ENCODE measurements at places on chromosomes 3 and 15.

DNA sequence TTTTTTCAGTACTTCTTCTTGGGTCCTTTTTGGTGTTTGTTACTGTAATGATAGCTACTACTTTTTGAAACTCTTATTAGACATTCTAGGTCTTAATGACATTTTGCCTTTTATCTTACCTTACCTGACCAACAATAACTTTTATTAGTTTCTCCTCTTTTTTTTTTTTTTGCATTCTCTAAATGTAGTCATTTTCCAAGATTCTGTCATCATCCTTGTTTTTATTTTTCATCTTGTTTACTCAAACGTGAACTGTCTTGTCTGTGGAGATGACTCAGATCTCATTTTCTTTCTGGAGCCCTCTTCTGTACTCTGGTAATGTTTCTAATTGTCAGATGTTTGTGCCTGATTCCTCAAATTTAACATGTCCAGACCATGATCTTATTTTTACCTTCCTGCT lies 2.9 kb downstream of the ABHD5 start:
- no peak overlapping the region for H3K27ac ChIP-seq
- DNase-seq = no peak
- H3K4me3 ChIP-seq = no peak overlapping the region
- no peaks in the 10 kb centered on the region for H3K27me3 ChIP-seq
- H3K4me1 ChIP-seq = no peaks in the 10 kb centered on the region
- H3K36me3 ChIP-seq = no peaks in the 10 kb centered on the region

- no peak for DNase-seq
- no peak overlapping the region for H3K27ac ChIP-seq
- no peaks in the 10 kb centered on the region for H3K27me3 ChIP-seq
Observed at GRCh38 chr3:82054849-82055248, 293.4 kb upstream of the GBE1 start.

DNA sequence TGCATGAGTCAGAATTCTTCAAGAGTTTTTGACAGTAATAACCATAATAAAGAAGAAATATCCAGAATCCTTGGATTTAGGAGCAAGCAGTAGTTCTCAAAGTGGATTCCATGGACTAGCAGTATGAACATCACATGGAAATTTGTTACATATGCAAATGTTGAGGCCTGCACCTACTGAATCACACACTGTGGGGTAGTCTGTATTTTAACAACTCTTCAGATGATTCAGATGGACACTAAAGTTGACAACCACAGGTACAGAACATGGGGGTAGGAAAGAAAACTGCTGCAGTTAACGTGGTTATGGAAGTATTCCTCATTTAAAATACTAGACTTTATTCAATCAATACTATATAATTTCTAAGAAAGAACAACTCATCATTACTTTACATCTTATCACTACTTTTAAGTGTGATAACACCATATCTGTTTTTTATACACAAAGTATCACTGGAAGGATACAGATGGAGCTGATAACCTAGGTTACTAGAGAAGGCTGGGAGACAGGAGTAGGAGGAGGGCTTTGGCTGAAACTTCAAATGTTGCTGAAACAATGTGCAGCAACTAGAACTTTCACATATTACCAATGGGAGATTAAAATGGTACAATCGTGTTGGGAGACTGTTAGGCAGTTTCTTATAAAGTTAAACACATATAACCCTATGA lies 11.7 kb downstream of the NEDD4 start:
- H3K4me3 ChIP-seq = no peak overlapping the region
- H3K4me1 ChIP-seq = no peaks in the 10 kb centered on the region
- no peaks in the 10 kb centered on the region for H3K27me3 ChIP-seq
- no peak overlapping the region for H3K27ac ChIP-seq
- no peaks in the 10 kb centered on the region for H3K36me3 ChIP-seq
- no peak for DNase-seq

DNA sequence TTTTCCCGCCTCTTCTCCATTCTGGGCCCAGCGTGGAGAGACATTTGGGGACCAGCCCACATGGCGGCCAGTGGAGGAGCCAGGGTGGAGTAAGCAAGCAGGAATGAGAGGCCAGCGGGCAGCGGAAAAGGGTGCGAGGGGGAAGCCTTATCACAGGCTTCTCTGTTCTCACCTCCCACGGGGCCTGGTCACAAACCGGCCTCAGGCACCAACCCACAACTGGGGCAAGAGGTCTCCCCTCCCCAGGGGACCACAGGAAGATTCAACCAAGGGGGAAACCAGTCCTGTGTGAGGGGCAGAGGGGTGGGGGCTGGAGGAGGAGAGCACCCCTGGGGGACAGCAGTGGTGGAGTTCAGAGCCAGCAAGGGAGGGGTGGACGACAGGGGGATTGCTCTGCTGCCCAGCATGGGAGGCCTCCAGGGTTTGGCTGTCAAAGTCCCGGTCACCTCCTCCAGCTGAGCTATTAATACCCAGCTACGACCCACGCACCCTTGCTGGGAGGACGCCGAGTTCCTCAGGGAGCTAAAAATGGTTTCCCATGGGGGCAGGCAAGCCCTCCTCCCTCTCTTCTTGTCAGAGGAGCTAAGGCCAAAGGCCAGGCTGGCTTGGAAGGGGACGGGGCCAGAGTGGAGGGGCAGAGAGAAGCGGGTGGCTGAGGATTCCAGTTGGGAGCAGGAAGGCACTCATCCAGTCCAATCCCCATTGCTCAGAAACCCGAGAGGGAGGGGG lies 23.8 kb upstream of the RPL29 start:
- H3K27me3 ChIP-seq = no peaks in the 10 kb centered on the region
- peaks cover 53% of the 10 kb centered on the region for H3K4me1 ChIP-seq
- no peak overlapping the region for H3K4me3 ChIP-seq
- peak overlapping the region; percentile 56 for H3K27ac ChIP-seq

DNA sequence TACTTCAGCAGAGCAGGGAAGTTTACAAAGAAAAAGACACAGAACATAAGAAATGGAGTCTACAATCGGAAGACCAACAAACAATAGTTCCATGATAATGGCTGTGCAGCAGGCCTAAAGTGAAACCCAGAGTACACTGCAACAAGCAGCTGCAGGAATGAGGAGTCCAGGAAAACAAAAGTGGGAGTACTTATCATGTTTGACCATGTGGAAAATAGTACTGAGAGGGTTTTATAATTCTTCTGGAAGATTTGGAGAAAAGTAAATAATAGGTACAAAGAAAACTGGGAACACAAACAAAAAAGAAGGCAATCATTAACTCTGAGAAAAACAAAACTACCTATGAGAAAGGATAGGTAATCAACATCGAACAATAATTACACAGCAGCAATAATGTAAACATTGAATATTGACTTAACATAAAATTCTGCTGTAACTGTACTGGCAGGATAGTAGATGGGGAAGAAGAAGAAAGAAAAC lies 87.5 kb downstream of the NEK10 start:
- no peak overlapping the region for H3K4me3 ChIP-seq
- H3K27ac ChIP-seq = no peak overlapping the region
- H3K4me1 ChIP-seq = no peaks in the 10 kb centered on the region
- no peaks in the 10 kb centered on the region for H3K27me3 ChIP-seq
- DNase-seq = no peak

DNA sequence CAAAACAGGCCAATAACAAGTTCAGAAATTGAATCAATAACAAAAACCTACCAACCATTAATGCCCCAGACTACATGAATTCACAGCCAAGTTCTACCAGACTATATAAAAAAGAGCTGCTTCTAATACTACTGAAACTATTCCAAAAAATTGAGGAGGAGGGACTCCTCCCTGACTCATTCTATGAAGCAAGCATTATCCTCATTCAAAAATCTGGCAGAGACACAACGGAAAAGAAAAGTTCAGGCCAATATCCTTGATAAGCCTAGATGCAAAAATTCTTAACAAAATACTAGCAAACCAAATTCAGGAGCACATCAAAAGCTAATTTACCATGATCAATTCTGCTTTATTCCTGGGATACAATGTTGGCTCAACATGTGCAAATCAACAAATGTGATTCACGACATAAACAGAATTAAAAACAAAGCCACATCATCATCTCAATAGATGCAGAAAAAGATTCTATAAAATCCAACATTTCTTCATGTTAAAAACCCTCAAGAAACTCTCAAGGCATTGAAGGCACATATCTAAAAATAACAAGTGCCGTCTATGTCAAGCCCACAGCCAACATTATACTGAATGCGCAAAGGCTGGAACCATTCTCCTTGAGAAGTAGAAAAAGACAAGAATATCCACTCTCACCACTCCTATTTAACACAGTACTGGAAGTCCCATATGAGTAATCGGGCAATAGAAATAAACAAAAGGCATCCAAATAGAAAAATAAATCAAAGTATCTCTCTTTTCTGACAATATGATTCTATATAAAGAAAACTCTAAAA lies 573.6 kb upstream of the GRM7 start:
- H3K27ac ChIP-seq = no peak overlapping the region
- no peaks in the 10 kb centered on the region for H3K27me3 ChIP-seq
- H3K4me3 ChIP-seq = no peak overlapping the region

DNA sequence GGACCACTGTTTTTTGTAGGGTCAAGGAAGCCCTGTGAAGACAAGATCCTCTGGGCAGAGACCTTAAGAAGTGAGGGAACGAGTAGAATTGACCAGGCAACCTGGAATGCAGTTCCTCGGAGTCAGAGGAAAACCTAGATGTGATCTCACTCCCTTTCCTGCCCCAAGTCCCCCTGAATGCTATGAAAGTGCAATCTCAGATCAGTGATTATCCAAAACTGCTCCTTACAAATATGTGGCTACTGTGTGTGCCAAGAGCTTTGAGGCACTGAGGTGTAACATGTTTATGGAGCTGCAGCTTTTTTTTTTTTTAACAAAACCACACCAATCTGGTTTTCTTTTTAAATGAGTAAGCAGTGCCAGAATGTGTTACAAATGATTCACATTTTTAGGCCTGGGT lies 35.8 kb downstream of the THSD4 start:
- H3K36me3 ChIP-seq = no peaks in the 10 kb centered on the region
- H3K27ac ChIP-seq = peak overlapping the region; percentile 4
- H3K4me1 ChIP-seq = peaks cover 10% of the 10 kb centered on the region
- DNase-seq = peak; percentile 34
- no peaks in the 10 kb centered on the region for H3K27me3 ChIP-seq

DNA sequence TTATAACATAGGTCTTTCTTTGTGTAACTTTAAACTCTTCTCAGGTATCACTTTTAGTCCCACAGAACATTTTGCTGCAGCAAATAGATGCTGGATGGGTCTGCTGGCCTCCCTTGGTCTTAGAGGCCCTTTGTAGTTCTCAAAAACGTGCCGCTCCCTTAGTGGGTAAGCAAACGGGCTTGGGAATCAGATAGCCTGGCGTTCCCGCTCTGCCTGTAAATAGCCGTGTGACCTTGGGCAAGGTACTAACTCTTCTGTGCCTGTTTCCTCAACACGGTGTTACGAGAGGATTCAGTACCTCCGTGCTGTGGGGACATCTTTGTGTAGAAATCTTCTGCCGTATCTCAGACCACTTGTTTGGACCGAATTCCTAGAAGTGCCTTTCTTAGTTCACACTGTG lies 64.4 kb downstream of the DNAJB8 start:
- no peaks in the 10 kb centered on the region for H3K36me3 ChIP-seq
- no peaks in the 10 kb centered on the region for H3K4me1 ChIP-seq
- H3K27ac ChIP-seq = no peak overlapping the region
